ENCODE measurements at places on chromosomes 7 and 10.

- DNase-seq: peak; percentile 29
Observed at GRCh38 chr7:21544715-21545114, 1.9 kb downstream of the DNAH11 start.

- DNase-seq: no peak
Observed at GRCh38 chr7:147081117-147081516, 964.5 kb downstream of the CNTNAP2 start.

DNA sequence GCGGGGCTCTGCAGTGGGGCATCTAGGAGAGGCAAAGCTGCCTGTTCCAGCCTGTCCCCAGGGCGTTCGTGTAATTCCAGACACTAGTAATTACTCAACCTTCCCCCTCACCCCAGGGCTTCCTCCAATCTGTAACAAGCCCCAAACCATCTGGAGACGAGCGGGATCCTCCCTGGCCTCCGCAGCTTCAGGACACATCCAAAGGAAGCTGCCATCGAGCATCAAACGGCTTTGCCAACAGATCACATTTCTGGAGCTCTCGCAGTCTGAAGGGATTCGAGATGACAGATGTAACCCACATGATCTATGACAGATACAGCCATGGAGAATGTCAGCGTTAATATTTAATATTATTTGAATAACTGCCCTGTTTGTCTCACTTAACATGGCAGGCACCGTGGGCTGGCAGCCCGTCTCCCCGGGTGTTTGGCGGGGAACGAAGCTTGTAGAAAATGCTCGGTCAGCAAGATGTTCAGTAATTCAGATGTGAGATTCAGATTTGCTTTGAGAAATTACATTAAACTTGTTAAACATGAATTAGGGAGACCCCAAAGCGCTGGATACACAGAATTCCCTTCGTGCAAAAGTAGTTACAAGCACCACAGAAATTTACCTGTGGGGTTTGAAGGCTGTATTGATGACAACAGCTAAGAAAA, 108.5 kb upstream of the C7orf33 start:
- peak; percentile 68 for DNase-seq

GRCh38 chr10:46520941-46521340, 35.5 kb downstream of the GPRIN2 start:
- no peak for DNase-seq

DNA sequence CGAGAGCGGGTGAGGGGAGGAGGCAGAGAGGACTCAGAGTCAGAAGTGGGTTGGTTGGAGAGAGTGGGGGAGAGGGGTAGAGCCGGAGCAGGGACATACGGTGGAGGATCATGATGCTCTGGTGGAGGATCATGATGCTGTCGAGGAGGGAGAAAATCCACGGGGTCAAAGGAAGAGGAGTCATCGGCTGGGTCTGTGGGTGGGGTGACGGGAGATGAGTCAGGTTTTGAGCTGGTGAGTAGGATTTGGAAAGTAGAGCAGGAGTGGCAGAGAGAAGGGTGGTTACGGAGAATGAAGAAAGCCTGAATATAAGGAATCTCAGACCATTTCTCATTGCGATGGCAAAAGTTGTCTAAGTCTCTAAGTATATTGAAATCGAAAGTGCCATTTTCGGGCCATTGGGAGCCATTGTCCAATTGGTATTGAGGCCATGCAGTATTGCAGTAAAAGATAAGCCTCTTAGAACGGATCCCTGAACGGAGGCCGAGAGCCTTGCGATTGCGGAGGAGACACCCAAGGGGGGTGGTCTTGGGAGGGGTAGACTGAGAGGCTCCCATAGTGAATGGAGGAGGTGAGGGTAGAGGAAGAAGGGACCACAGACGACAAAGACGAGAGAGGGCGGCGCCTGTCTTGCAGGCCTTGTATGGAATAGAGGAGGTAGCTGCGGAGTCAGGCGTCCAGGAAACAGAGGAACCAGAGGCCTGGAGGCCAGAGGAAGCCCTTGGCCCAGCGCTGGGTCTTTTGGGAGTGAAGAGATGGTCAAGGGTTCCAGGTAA, 23.8 kb downstream of the SCIN start:
- no peak for DNase-seq

GRCh38 chr7:149813254-149814035, 24.7 kb upstream of the ZNF862 start:
- no peak for DNase-seq

GRCh38 chr10:80952436-80952835, 414.7 kb downstream of the SH2D4B start:
- DNase-seq: no peak

DNA sequence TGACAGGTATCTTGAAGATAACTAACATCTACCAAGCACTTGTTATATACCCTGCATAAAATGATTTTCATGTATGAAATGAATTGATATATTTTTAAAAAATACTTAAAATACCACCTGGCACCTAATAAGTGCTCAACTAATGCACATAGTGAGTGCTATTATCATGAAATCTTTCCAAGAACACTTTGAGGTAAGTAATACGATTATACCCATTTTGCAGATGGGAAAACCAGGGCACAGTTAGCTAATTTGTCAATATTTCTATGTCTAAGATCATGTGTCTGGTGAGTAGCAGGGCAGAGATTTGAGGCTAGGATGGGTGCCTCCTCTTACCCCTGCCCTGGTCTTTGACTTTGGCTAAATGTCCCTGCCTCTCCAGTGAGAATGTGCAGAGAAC, 6.1 kb downstream of the DMBT1 start:
- no peak for DNase-seq

DNA sequence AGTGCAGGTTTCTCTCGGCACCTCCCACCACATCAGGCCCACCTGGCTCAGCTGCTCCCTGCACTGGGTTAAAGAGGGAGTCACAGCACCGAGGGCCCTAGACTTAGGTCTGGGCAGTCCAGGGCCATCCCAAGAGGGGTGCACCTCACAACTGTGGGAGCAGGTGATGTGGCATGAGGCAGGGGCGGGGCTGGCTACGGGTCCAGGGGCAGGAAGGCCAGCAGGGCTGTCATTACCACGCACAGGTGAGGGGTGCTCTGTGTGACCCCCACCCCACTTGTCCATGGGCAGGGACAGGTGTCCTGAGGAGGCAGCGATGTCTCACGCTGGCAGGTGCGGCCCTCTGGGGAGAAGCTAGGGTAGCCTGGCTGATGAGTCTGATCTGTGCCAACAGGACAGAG, 40.5 kb upstream of the DPYSL4 start:
- DNase-seq: no peak

DNA sequence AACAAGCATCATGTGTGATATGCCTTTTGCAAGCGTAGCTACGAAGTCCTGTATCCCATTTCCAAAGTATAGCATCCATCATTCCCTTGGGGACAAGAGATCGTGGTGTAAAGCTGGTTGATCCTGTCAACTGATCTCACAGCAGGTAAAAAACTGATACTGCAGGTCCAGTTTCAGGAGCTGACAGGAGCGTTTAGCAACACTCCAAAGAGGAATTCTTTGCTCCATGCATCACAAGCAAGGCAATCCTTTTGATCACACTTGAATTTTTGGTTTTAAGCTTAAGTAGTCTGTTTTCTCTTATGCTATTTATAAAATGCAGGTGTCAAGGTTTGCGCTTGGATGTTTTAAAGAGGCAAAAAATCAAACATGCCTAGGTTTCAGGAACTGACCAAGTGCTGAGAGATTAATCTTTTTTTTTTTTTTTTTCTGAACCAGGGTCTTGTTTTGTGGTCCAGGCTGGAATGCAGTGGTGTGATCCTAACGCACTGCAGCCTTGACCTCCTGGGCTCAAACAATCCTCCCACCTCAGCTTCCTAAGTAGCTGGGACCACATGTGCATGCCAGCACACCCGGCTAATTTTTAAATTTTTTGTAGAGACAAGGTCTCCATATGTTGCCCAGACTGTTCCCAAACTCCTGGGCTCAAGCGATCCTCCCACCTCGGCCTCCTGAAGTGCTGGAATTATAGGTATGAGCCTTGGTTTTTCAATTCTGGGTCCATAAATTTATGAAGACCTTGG, 1.8 kb upstream of the ZDHHC4 start:
- no peak for DNase-seq

GRCh38 chr10:21347785-21348170, 177.7 kb downstream of the SKIDA1 start:
- DNase-seq: no peak

DNA sequence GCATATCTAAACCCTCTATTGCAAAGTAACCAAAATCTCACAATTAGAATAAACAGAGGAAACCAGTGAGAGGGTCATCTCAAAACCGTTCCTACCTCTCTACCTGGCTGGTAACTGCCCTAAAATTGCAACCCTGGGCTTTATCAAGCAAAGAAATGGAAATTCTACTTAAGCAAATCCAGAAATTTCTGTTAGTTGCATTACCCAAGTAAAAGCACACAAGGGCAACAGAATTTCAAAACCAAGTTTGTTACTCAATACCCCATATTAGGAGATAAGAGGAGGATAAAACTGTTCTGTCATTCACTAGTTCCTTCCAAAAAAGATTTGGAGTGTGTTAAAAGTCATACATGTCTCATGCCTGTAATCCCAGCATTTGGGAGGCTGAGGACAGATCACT, 195.3 kb downstream of the FAM107B start:
- no peak for DNase-seq

GRCh38 chr10:19578571-19578970, 237.7 kb upstream of the PLXDC2 start:
- no peak for DNase-seq

DNA sequence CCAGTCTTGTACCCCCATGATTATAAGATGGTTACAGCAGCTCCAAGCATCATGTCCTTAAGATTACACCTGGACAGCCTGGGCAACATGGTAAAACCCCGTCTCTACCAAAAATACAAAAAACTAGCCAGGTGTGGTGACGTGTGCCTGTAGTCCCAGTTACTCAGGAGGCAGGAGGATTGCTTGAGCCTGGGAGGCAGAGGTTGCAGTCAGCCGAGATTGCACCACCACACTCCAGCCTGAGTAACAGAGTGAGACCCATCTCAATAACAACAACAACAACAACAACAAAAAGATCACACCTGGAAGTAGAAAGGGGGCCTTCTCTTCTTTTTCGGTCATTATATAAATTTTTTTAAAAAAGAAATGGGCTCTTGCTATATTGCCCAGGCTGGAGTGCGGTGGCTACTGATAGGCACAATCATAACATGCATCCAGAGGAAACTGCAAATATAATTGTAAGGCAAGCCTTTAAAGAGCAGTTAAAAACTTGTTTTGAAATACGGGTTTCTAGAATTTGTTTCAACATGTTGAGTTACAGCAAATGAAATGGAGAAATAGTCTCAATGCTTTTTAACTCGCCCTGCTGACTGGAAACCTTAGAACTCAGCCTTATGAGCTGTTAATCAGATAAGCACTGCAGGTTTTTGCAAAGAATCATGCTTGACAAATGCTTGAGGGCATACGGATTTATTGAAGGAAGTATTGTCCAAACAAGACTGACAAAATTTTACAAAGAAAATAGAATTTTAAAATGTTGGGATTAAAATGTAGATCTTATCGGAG, 4.7 kb upstream of the ENTPD7 start:
- DNase-seq: peak; percentile 16

DNA sequence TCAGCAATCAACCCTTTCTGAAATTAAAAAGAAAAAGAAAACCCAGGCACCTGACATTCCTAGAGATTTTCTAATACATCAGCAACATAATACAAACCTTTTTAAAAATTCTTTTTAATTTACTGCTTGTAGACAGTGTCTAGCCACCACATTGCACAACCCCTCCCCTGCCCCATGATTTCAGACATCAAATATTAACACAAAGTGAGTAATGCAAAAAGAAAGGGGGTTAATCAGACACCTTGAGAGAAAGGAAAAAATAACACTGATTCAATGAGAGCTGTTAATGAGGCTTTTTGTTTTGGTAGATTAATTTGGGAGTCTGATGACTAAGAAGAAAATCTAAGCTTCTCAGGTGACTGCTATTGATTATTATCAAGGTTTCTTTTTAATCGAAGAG, 55.3 kb downstream of the SLC25A13 start:
- DNase-seq: no peak

GRCh38 chr10:110503528-110504110, 5.9 kb downstream of the DUSP5 start:
- DNase-seq: no peak

GRCh38 chr10:80442879-80443278, 11.2 kb upstream of the TSPAN14 start:
- DNase-seq: no peak

- DNase-seq: peak; percentile 50
Observed at GRCh38 chr10:126564326-126564888, 106.1 kb downstream of the C10orf90 start.

- DNase-seq: peak; percentile 98
Observed at GRCh38 chr10:101060951-101061623, 702 bp upstream of the KAZALD1 start.

- peak; percentile 74 for DNase-seq
Observed at GRCh38 chr7:115477193-115477651, 553.3 kb downstream of the TFEC start.

- DNase-seq: no peak
Observed at GRCh38 chr10:84152769-84153168, 13.5 kb downstream of the GHITM start.
